Activated naive CD8-positive, alpha-beta T cell treated with anti-CD3 and anti-CD28 coated beads, Interleukin-2, amount 10 ng/mL, durations not matched to agents 7 days and 5 days (primary cell): ENCODE measurements at places on chromosomes 5 and 9. TPM values are rescaled to one million over a fixed set of nuclear protein-coding genes. Genes with fewer than 3 reads are reported as not detected.
A peak's percentile ranks its signal among the peaks of the same experiment; 100 is the strongest.

DNA sequence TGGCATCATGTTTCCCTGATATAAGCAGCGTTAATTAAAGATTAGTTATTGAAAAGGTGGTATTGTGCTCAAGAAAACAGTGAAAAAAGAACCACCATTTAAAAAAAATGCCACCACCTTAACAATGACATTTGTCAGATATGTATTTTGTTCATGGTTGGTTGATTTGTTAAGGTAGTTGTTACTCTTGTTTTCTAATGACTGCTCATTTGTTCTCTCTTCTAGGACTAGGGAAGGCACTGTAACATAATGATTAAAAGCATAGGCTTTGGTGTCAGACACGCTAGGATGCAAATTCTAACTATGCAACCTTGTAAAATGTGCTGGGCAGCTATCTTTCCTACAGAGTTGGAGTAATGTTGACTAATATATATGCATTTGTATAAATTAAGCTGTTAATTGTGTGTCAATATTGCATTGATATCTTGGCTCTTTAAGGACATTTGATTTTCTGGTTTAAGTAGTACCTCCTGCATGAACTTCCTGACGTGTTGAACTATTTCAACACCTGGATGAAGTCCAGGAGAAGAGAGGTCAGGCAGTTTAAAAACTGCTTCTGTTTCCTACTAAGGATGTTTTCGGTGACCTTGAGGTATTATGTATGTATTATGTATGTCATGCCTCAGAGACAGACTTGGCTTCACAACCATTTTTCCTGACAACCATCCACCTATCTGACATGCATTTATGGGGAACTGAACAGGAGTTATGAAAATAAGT, 77.8 kb downstream of the MUSK start:
- no peak for DNase-seq

RGP1 gene
- 26.9 TPM for total RNA-seq

DNA sequence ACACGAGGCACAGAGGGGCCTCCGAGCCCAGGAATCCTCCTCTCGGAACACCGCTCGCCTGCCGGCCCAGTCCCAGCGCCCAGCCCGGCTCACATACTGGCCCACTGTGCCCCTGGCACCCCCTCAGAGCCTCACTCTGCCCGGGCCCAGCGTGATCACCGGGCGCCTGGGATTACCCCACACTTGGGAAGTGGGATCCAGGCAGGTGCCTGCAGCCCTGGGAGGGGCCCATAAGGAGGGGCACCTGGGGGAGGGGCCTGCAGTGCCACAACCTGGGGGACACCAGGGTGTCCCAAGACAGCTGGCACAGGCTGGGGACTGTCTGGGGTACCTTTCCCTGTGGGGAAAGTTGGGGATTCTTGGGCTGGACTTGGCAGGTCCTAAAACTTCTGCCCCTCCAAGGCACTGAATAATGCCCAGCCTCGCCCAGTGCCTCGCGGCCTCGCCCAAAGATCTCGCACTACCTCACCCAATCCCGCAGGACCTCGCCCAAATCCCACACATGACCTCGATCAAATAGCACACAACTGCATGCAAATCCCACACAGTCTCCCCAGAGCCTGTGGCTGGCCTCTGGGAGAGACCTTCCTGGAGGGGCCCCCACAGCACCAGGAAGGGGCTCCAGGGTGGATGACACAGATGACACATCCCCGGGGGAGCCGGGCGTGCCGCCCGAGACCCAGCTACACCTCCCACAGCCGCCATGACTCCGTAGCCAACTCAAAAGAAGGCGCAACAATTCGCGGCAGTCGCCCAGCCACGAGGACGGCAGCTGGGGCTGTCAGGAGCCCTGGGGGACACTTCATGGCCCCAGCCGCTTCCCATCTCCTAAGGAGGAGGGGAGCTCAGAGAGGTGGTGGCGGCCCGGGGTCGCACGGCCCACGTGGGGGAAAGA, 13.7 kb downstream of the NOTCH1 start:
- no peak for DNase-seq

DNA sequence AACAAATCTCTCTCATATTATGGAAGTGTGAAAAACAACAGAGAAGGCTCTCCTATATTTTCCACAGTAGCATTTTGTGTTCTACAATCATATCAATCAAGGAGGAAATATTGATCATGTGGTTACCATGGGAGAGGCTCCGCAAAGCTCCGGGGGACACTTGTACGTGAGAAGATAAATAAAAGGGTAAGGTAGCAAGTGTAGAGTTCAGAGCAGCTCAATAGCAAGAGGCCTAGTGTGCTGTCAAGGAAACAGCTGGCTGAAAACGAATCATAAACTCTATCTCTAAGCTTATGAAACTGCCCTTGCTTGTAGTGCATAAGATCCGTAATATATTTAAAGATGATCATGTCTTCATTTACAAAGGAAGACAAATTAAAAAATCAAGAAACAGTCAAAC, 57.5 kb downstream of the CDH18 start:
- DNase-seq = no peak

DNA sequence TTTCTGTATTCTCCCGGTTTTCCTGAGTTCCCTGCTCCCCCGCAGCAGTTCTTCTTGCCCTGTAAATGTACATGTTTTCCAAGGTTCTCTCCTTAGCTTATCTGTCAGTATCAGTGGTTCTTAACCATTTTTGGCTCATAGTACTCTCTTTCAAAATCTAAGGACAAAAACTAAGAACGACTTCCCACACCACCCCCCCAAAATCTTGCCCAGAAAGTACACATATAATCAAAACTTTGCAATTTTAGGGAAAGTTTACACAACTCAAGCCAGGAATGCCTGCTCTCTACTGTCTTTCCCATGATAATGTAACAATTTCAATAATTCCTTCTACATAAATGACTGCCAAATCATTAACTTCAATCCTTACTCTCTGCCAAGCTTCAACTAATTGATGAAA, 4.5 kb downstream of the DCAF12 start:
- no peak for DNase-seq

DNA sequence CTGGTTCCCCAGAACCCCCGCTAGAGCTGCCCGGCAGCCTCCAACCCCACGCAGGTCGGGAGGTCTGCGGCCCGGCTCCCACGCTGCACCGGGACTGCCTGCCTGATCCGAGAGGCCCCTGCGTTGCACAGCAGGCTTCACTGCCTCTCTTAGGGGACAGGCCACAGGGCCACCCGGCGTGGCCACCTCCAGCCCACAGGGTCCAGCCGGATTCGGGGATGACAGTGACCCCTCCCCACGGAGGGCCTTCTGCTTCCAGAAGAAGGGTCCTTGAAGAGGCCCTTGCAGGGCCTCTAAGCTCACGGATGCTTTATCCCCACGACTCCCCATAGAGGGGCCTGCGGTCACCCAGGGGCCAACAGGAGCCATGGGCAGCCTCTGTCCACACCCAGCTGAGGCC, 66.1 kb upstream of the PPP1R26 start:
- no peak for DNase-seq

DNA sequence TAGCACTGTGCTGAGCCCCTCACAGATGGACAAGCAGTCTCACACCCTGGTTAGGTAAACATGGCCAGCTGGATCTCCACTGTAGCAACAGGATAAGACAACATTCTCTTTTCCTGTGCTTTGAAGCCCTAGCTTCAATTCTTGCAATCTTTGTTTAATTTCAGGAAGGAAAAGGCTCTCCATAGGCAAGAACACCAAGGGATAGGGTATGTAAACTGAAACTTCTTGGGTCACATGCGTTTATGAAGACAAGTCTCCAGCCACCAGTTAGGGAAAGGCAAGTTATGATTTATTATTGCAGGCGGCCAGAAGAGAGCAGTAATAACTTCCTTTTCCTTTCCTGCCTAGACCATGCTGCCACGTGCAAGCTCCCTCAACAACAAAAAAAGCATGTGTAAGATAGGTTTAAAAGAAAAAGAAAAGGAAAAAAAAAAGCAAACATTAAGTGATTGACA, 50.1 kb upstream of the POU5F2 start:
- no peak for DNase-seq

DNA sequence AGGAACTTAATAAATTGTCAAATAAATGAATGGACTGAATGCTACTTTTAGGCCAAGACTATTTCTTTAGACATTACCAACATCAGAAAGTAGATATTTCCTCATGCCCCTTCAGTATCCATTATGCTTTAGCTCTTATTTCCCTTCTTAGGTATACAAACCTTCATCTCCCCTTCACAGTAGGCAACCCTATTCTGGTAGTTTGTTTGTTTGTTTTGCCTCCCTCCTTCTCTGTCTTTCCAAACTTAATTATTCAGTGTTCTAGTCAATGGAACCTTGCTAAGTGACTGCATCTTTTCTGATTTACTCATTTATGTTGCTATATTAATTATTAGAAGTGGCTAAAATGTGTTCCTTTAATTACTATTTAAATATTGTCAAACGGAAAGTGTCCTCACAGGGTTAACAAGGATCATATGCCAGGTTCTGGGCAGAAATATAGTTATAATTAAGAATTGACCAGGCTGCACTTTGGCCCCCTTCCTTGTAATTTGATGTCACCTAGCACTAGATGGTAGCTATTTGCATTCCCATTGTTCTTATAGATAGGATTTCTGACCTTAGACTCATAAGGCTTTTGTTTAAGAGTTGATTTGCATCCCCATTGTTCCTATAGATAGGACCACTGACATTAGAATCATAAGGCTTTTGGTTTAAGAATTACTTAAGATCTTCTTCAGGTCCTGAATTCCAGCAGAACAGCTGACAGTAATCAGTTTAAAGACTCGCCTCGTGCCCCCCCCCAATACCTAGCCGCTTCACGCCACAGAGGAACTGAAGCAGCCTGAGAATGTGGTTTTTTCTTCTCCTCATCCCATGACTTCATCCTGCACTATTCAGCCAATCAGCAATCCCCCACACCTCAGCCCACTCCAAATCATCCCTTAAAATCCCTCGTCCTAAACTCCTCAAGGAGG, 84.4 kb upstream of the NUDT12 start:
- no peak for DNase-seq

GRCh38 chr5:90055831-90056328, 353.7 kb downstream of the CETN3 start:
- DNase-seq = no peak

DNA sequence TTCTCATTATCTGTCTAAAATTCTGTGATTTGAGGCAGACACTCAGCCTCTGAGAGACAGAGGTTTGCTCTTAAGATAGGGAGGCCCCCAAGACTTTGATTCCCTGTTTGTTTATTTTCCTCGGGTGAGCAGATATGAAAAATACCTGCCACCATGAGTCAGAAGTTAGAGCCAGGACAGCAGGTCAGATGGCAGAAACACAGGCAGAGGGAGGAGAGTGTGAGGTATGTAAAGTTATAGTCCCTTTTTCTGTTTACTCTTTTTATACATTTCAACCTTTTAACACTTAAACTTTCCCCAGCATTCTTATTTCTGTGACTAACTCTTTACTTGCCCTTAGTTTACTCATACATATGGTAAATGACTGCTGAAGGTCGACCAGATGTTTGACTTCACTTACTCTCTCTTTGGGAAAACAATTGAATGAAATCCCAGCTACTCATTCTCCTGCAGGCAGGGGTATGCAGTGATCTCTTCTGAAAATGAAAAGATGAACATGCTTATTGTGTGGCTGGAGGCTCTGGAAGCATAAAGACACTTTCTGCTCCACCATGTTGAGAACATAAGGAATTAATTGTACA, 383.8 kb downstream of the NTRK2 start:
- no peak for DNase-seq

DNA sequence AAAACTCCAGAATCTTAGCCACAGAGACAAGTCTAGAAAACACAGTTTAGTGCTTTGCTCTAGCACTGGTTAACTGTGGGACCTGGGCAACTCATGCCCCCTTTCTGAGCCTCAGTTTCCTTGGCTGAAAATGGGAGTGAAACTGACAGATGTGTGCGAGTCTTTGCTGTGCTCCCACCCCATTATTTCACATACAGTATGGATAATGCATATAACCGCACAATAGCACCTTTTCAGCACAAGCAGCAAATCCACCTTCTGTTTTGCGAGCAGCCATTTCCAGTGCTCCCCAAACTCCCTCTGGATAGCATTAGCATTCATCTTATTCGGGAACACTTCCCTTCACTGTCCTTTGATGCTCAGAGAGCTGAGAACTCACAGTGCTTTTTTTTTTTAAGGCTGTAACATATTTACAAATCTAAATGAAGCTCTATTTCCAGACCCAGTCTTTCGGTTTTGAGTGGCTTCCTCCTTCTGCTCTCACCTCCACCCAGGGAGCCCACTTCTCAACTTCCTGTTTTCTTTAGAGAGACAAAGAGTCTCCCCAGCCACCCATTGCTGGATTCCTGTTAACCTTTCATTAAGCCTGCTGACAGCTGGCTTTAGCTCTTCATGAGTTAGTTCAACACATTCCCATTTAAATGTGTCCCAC, 49.2 kb downstream of the TIMD4 start:
- DNase-seq = no peak

DNA sequence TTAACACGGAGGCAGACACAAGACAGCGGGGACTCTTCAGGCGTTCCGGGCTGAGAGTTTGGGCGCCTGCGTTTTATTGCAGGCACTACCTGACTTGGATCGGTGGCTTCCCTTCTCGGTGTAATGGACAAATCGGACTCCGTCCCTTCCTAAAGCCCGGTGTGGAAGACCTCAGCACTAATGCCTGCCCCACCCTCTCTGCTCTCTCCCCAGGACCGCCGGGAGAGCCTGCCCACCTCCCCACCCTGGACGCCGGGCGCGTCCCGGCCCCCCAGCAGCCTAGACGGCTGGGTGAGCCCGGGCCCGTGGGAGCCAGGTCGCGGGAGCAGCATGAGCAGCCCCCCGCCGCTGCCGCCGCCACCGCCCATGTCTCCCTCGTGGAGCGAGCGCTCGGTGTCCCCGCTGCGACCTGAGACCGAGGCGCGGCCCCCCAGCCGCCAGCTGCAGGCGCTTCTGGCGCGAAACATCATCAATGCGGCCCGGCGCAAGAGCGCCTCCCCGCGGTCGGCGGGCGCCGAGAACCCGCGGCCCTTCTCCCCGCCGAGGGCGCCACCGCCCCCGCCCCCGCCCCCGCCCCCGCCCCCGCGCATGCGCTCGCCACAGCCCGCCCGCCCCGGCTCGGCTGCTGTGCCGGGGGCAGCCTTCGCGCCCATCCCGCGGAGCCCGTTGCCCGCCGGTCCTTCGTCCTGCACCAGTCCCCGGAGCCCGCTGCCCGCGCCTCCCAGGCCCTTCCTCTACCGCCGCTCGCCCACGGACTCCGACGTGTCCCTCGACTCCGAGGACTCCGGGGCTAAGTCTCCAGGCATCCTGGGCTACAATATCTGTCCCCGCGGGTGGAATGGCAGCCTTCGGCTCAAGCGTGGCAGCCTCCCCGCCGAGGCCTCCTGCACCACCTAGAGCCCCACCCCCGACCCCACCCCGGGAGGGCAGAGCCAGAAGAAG, 4.6 kb upstream of the MYOZ3 start:
- peak; percentile 93 for DNase-seq

- no peak for DNase-seq
These were observed 180.8 kb downstream of the ASTN2 start for GRCh38 chr9:117234103-117234502.

GRCh38 chr5:42950456-42951292, 89.4 kb downstream of the ANXA2R start:
- DNase-seq = peak; percentile 35

GRCh38 chr9:28610339-28610738, 1037.1 kb upstream of the C9orf72 start:
- DNase-seq = no peak

GNA14 gene
- not detected for total RNA-seq

SLC6A3 gene
- not detected for total RNA-seq
